ENCODE measurements at places on chromosomes 5 and 9.

GRCh38 chr5:44542470-44542869 is 153.2 kb upstream of the FGF10 start:
- no peak for ATAC-seq

GRCh38 chr5:52771343-52772039 is 16.2 kb upstream of the ITGA1 start:
- ATAC-seq = peak; percentile 71

- ATAC-seq = no peak
Measured at GRCh38 chr9:101585740-101586139, 9.0 kb downstream of the PPP3R2 start.

GRCh38 chr9:75715360-75715759 is 175.1 kb upstream of the PCSK5 start:
- no peak for ATAC-seq

- ATAC-seq = no peak
Measured at GRCh38 chr9:137820161-137820855, 57.3 kb upstream of the CACNA1B start.

Data from stimulated activated memory B cell treated with anti-CD40 and anti-IgM and Interleukin-4, amounts not matched to agents 10 μg/mL and 1 μg/mL and 100 μg/mL, for 72 hours (primary cell).